ENCODE measurements at places on chromosomes 11 and 22.

DNA sequence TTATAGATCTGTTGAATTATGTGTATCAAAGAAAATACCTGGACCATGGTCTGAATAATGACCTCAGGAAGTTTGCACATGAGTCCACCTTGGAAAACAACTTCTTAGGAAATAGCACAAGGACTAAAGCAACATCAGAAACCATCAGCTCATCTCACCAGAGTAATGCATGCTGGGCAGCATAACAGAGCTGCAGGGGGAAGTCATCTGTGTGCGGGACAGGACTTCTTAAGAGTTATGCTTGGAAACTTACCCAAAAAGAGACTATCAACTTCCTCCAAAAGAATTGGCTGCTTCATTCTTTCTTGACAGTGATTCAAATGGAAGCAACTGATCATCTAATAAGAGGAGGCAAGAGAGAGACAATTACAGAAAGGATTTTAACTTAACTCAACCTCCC, 2.5 kb downstream of the OR56B4 start:
- DNase-seq = no peak

- no peak for DNase-seq
These were observed 15.3 kb downstream of the RTL6 start for GRCh38 chr22:44482776-44483175.

- no peak for DNase-seq
These were observed 128.3 kb downstream of the DDX10 start for GRCh38 chr11:108793138-108793537.

DNA sequence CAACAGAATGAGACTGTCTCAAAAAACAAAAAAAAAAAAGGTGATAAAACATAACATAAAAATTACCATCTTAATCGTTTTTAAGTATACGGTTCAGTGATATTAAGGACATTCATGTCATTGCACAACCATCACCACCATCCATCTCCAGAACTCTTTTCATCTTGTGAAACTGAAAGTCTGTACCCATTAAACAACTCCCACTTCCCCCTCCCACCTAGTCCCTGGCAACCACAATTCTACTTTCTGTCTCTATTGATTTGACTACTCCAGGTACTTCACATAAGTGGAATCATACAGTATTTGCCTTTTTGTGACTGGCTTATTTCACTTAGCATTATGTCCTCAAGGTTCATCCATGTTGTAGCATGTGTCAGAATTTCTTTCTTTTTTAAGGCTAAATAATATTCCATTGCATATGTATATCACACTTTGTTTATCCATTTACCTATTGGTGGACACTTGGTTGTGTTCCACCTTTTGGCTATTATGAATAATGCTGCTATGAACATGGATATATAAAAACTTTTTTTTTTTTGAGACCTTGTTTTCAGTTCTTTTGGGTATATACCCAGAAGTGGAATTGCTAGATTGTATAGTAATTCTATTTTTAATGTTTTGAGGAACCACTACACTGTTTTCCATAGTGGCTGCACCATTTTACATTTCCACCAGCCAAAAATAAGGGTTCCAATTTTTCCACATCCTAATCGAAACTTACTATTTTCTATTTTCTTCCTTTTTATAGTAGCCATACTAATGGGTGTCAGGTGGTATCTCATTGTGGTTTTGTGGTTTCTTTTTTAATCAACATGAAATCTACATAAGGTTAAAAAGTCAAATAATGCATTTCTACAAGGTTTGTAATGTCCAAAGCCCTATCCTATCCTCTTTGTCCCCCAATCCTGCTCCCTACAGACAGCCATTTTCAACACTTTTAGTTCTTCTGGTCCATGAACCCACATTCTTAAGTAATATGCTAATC, 23.4 kb upstream of the PIK3C2A start:
- no peak for DNase-seq

DNA sequence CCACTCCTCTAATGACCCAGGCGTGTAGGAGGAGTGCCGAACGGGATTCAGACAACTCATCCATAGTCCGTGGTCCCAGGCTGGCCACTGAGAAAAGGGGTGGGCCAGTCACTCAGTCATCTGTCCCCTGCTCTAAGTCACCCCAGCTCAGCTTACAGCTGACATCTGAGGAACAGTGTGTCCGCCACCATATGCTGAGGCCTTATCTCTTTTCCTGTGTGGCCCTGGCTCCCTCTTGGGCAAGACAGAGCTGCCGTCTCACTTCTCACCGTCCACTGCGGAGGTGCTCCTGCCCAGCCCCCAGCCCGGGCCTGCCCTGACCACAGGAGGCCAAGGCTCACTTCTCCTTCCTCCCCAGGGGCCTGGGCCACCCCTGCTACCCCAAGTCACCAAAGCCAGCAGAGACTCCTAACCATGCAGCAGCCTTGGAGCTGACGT, 6.8 kb downstream of the CCDC86 start:
- DNase-seq = no peak

DNA sequence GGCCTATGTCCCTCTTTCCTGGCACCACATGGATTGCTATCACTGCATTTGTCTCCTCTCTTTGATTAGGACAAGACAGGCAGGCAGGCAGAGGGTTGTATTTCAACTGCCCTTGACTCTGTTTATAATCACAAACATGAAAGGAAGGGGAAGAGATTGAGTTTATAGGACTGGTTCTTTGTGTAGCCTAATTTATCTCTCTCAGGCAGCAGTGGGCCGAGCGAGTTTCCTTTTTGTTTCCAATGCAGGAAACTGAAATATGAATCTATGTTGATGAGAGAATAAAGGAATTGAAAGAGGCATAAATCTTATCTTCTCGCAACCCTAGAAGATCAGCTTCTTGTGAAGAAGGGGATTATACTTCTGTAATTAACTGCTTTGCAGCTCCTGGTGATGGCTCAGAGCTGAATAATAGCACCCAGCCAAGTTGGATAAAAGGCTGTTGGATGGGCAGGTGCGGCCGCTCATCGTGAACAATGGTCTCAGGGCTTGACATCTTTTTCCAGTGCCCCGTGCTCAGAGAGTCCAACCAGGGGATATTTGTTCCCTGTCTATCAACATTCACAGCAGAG, 80.6 kb upstream of the SYT13 start:
- DNase-seq = no peak

DNA sequence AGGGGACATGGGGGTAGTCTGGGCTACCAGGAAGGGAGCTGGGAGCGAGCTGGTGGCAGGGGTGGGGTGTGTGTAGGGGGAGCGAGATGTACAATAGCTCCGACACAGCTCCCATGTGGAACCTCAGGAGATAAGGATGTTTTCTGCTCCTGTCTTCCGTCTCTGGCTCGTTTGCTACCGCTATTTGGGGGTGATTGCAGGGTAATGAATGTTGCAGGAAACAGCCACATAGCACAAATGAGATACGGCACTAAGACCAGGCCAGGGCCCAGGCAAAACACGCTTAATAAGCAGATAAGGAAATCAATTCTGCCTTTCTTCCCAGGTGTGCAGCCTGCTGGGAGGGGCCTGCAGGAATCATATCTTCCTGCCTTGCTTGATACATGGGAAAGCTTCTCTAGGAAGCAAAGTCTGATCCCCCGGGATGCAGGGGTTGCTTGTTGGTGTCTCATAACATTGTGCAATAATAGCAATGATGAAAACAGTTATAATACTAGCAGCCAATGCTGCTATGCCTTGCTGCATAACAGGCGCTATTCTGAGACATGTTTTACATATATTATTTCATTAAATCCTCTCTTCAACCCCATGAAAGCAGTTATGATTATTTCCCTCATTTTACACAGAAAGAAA, 158.7 kb downstream of the ST3GAL4 start:
- DNase-seq = peak; percentile 41

- no peak for DNase-seq
These were observed 67.7 kb downstream of the ARHGAP8 start for GRCh38 chr22:44819966-44820631.

GRCh38 chr11:36110668-36111410, 167.0 kb downstream of the LDLRAD3 start:
- DNase-seq = no peak

- no peak for DNase-seq
These were observed 60.0 kb downstream of the LIF start for GRCh38 chr22:30186510-30186909.

GRCh38 chr11:83725728-83726127, 439.6 kb upstream of the CCDC90B start:
- DNase-seq = no peak

DNA sequence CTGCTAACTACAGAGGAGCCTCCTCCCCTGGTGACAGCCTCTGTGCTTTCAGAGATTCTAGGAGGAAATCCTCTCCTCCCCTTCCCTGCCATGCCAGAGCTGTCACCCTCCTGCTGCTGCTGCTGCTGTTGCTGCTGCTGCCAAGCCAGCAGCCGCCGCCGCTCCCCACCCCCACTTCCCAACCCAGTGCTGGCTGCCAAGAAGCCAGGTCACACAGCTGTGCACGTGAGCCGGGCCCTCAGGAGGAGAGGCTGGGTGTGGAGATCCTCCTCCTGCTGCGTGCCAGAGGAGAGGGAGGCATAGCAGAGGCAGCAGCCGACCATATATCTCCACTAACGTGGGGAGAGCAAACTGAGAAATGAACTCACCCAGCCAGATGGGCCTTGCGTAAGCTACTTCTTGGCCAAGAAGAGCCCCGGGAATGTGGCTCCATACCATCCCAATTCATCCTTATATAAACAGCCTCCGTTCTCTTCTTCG, 12.4 kb downstream of the CRY2 start:
- peak; percentile 95 for DNase-seq

- DNase-seq = no peak
These were observed 331.2 kb downstream of the METTL15 start for GRCh38 chr11:28439403-28439802.

- DNase-seq = no peak
These were observed 38.4 kb upstream of the PHF21A start for GRCh38 chr11:46159680-46160079.

- no peak for DNase-seq
These were observed 10.6 kb downstream of the LTBP3 start for GRCh38 chr11:65547446-65548125.

DNA sequence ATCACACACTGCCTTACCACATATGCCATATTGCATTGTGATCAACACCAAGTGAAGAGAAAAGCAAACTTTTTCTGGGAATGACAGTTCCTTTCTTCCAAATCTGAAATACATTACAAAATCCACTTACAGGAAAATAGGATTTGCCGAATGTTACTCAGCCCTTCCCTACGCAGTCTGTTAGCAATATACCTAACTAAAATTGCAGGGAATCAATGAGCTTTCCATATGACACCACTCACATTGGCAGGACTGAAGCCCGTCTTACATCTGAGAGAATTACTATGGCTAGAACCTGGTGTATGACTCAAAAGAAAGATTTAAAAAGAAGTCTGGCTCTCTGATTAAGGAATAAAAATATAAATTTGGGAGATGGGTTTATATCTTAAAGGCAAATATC, 136.0 kb downstream of the LRRC4C start:
- no peak for DNase-seq

- peak; percentile 84 for DNase-seq
These were observed 8.2 kb downstream of the ARRB1 start for GRCh38 chr11:75342966-75343870.

DNA sequence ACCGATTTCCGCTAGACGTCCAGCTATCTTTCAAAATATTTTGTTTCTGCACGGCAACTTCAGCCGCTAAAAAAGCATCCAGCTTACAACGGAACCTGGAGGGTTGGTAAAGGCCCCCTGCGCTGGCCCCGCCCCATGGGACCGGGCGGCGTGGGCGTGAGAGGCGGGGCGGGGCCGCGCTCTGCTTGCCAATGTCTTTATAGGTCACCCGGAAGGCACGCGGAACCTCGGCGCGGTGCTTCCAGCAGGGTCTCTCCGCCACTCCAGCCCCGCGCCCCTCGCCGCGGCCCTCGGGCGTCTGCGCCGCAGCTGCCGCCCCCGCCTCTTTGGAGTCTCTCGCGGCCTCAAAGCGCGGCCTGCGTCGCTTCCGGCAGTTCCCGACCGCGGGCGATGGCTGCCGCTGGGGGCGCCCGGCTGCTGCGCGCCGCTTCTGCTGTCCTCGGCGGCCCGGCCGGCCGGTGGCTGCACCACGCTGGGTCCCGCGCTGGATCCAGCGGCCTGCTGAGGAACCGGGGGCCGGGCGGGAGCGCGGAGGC, at the start of gene FDX1:
Gene FDX1, plus strand, starts transcription at position 218 of the 536 bp plus-strand sequence. Its CDS starts 173 bp downstream, at position 391.
- DNase-seq = peak; percentile 93

DNA sequence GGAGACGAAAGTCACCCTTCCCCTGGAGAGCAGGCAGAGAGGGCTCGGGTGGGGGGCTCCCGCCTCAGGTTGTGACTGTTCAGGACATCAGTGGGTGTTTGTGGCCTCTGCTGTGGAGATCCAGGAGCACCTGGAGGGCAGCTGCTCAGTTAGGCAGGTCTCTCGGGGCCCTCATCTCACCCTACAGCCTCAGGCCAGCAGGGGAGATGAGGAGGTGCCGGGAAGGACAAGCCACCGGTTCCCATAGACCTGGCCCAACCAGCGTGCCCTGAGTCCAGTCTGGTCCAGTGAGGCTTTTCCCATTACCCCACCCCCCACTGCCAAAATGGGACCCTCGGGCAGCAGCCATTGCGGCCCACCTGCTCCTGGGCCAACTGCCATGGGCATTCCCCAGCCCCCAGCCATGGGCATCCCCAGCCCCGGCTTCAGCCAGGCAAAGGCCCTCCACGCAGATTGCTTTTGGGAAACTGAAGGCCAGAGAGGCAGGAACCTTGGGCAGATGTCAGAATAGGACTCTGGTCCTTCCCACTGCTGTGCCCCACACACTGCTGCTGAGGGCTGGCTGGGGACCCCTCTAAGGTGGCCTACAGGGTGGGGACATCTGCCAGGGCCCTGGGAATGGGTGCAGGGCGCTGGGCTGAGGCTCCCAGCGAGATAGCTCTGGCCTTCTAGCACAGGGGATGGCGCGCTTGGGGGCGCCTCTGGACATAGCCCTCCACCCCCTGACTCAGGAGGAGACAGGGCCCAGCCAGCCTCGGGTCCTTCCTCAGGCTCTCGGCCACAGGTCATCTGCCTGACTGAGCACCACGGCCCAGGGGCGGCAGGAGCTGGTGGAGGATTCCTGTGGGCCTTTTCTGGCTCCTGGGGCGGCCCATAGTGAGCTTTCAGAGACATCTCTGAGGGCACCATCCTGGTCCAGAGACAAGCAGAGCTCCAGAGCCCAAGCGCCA, 4.8 kb downstream of the PIM3 start:
- DNase-seq = peak; percentile 68

GRCh38 chr11:125341676-125342075, 154.4 kb downstream of the FEZ1 start:
- peak; percentile 53 for DNase-seq
